Left ventricle myocardium inferior (tissue), 1 donor: ENCODE measurements at places on chromosomes 16 and 17. TPM values are rescaled to one million over a fixed set of nuclear protein-coding genes. Genes with fewer than 3 reads are reported as not detected.
A peak's percentile ranks its signal among the peaks of the same experiment; 100 is the strongest.

DNA sequence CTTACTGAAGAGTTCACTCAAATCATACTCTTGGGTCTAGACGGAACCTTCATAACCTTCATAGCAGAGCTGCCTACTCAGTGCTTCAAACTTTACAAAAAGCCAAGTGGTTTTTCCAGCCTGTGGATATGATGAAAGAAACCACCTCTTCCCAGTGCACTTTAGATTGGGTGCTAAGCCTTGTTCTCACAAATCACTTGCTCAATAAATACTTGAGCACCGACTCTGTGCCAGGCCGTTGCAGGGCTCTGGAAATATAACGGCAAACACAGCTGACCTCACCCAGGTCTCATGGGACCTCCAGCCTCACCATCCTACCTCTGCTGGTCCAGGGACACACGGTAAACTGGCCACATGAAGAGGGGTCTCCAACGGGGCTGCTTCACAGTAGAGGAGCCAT, 35.7 kb downstream of the CDRT4 start:
- no peaks in the 10 kb centered on the region for H3K27me3 ChIP-seq
- peak overlapping the region; percentile 87 for H3K27ac ChIP-seq
- no peak overlapping the region for H3K4me3 ChIP-seq

- peaks cover 20% of the 10 kb centered on the region for H3K27me3 ChIP-seq
- no peak for DNase-seq
- no peaks in the 10 kb centered on the region for H3K36me3 ChIP-seq
- H3K27ac ChIP-seq: no peak overlapping the region
- no peak overlapping the region for H3K4me3 ChIP-seq
Measured at GRCh38 chr17:50614471-50615051, 20.1 kb upstream of the ABCC3 start.

TBX21 gene
- total RNA-seq: 0.25 TPM

DNA sequence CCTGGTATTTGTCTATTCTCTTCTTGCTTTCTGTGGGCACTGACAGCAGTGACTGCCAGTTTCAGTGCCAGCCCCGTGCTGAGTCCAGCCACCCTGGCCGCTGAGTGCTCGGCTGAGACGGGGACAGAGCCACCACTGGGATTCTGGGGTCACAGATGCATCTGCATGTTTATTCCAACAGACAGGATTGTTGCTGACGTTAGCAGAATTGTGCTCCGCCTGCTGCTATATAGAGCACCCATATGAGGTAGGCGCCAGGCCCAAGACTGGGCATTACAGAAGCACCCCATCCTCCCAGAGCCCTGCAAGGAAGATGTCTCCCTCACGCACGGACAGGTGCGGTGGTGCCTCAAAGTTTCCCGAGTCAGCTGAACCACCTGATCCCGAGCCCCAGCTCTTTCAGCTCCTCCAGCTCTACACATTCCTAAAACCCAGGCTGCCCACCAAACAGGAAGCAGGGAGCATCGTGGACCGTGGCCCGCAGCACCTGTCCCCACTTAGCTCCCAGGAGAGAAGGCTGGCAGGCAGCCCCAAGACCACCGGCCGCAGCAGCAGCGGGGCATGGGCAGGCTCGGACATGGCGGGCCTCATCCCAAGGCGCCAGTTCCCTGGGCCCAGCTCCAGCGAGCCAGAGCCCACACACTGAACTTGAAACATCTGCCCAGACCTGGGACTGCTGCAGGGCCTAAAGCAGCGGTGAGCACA, 44.9 kb upstream of the RASD1 start:
- H3K36me3 ChIP-seq: no peaks in the 10 kb centered on the region
- no peak for DNase-seq
- H3K4me1 ChIP-seq: peaks cover 56% of the 10 kb centered on the region
- no peak overlapping the region for H3K4me3 ChIP-seq

GRCh38 chr16:70576431-70577255, 53.0 kb downstream of the SF3B3 start:
- H3K27me3 ChIP-seq: no peaks in the 10 kb centered on the region
- H3K4me1 ChIP-seq: peaks cover 67% of the 10 kb centered on the region
- H3K27ac ChIP-seq: peak overlapping the region; percentile 22
- DNase-seq: no peak
- H3K36me3 ChIP-seq: peaks cover 17% of the 10 kb centered on the region

DNA sequence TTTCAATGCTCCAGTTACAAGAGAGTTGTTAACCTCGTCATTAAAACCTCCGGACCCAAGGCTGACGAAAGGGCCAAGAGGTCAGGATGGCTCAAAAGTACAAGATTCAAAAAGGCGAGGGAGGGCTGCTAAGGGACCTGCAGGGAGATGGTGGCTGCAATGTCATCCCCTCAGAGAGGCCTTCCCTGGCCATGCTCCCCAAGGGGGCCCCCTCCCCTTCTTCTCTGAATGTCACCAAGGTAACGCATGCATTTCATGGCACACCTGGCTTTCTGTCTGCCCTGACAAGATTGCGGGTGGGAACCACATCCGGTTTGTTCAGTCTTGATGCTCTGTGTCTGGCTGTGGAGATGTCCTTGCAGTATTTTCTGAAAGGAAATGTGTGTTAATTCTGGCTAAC, 89.9 kb downstream of the C16orf78 start:
- H3K27ac ChIP-seq: no peak overlapping the region
- peaks cover 73% of the 10 kb centered on the region for H3K27me3 ChIP-seq
- peaks cover 9% of the 10 kb centered on the region for H3K4me1 ChIP-seq
- DNase-seq: no peak

GRCh38 chr17:3843935-3844516, 2.0 kb downstream of the NCBP3 start:
- DNase-seq: no peak
- peaks cover 41% of the 10 kb centered on the region for H3K36me3 ChIP-seq
- H3K4me1 ChIP-seq: peaks cover 54% of the 10 kb centered on the region

DNA sequence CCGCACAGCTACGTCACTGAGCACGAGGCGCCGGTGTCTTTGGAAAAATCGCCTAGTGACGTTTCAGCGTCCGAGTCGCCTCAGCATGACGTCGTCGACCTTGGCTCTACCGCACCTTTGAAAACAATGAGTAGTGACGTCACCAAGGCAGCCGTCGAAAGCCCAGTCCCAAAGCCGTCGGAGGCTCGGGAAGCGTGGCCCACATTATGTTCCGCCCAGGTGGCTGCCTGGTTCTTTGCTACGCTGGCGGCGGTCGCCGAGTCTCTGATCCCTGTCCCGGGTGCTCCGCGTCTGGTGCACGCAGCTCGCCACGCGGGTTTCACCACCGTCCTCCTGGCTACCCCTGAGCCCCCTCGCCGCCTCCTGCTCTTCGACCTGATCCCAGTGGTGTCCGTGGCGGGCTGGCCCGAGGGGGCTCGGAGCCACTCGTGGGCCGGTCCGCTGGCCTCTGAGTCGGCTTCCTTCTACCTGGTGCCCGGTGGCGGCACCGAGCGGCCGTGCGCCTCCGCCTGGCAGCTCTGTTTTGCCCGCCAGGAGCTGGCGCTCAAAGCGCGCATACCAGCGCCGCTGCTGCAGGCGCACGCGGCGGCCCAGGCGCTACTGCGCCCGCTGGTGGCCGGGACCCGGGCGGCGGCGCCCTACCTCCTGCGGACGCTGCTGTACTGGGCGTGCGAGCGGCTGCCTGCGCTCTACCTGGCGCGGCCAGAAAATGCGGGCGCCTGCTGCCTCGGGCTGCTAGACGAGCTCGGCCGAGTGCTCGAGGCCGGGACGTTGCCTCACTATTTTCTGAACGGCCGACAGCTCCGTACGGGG, 1.5 kb downstream of the TMEM102 start:
- H3K4me3 ChIP-seq: peak overlapping the region; percentile 69
- H3K36me3 ChIP-seq: no peaks in the 10 kb centered on the region
- peaks cover 64% of the 10 kb centered on the region for H3K4me1 ChIP-seq
- peak overlapping the region; percentile 75 for H3K27ac ChIP-seq
- H3K27me3 ChIP-seq: peaks cover 28% of the 10 kb centered on the region

DNA sequence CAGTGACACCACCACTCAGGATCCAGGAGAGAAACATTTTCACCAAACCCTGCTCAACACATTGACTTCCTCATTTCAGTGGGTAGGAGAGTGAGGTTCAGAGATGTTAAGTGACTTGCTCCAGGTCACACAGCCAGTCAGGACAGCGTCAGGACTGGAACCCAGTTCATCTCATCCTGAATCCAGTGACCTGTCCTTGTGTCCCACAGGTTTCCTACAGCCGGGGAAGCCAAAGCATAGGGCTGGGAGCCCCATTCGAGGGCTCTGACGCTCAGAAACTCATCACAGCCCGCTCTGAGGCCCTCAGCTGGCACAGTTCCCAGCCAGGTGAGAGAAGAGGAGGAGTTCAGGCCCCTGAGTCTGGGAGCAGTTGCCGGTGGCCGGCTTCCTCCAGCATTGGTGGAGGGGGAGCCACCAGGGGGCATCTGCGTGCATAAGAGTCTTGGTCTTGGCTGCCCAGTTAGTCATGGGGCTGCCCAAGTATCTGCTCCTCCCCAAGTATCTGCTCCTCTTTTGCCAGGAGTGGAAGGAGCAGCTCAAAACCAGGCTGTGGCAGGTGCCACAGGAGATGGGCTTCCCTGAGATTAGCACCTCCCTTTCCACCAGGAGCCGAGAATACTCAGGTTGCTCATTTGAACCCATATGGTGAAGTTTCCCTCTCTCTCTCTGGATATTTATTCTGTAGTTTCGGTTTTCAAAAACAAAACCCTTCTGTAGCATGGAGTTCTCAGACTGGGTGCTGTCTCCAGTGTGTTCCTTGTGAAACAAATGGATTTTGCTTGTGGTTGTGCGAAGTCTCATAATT, 56.0 kb downstream of the TNFRSF13B start:
- H3K27ac ChIP-seq: no peak overlapping the region
- H3K4me1 ChIP-seq: peaks cover 7% of the 10 kb centered on the region
- no peak overlapping the region for H3K4me3 ChIP-seq
- peaks cover 11% of the 10 kb centered on the region for H3K27me3 ChIP-seq
- DNase-seq: peak; percentile 40
- H3K36me3 ChIP-seq: no peaks in the 10 kb centered on the region
